Dermis blood vessel endothelial cell (primary cell): ENCODE measurements at places on chromosomes 11 and 22.
A peak's percentile ranks its signal among the peaks of the same experiment; 100 is the strongest.

DNA sequence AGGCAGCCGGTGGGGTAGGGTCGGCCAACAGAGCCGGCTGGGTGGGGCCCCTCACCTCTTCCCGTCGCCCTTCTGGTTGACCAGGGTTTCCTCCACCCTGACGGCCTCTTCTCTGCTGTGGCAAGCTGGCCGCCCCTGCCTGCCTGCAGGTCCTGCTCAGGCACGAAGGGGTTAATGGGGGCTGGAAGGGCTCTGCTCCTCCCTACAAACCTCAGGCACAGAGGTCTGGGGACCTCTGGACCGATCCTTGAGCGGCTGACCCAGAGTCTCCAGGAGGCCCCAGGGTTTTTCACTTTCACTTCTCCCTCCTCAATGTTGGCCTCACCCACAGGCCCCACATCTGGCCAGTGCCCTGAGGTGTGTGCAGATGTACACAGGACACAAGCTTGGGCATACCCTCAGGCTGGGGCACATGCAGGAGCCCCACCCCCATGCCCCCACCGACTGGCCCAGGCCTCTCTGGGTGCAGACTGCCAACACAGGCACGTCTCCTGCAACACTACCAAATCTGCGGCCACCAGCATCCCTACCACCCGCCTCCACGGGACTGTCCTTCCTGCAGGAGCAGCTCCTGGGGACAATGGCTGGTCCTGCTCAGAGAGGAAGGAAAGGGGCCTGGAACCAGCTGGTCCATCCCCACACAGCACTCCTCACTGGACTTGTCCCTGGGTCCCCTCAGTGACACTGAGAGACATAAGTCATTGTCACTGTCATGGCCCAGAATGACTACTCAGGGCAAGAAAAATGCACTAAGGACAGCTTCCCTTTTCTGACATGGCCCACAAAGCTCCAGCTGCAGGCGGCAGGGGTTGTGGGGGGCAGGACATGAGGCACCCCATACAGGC, 3.2 kb upstream of the TBX1 start:
- DNase-seq, result no peak

DNA sequence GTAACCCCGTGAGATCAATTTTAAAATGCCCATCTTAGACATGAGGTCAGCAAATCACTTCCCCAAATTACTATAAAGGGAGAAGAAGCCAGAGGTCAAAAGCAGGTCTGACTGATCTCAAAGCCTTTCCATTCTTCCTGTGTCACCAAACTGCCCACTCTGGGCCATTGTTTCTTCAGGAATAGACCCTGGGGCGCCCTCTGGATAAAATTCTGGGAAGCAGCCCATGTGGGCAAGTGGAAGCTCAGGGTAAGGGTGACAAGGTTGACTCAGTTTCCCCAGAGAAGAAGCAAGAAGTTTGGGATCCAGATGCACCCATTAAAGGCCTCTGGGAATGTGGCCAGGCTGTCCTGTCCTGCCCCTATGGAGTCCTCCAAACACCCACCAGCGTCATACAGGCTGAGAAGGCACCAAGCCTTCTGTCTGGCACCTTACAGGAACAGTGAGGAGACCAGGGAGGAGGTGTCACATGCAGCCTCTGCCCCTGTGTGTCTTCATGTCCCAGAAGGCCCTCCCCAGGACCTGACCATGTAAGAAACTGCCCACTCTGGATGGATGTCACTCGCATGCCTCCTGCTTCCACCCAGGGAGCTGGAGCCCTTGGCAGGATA, 50.1 kb downstream of the CHST1 start:
- DNase-seq, result no peak

GRCh38 chr11:80620867-80621266, 1180.0 kb upstream of the TENM4 start:
- no peak for DNase-seq

DNA sequence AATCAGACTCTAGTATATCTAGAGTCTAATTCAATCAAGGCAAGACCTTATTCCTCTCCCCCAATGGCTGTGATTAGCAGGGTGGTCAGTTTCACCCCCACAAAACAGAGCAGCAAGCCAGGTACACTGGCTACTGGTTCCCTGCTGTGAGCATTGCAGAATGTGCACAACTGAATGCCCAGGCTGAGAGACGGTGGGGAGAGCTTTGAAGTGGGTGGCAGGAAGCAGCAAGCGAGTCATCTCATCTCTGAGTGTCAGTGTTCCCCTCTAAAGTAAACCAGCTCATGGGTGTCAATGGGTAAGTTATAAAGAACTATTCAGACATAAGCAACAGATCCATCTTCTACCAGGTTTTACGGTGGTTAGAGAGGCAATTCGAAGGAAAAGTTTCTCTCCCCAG, 37.6 kb downstream of the GAB4 start:
- no peak for DNase-seq

DNA sequence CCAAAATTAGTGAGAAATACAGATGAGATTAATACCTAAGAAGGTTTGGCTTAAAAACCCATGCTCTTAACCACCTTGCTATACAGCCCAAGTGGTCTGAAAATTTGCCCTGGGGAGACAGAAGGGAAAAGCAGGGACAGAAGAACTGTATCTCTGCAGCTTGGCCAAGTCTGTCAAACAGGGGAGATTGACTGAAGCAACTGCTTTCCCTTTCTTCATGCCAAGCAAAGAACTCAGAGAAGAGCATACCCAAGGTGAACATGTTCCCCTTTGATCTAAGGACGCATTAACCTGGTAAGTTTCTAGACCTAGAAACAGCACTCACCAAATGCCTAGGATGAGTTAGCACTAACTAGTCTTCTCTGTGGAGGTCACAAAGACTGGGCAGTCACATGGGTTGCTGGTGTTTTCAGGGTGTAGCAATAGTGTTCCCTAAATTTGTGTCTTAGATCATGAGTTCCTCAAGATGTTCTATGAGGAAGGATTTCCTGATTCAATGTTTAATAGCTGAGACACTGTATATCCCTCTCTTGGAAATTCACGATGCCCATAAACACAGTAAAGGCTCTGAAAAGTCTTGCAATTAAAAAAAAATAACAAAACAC, 75.6 kb upstream of the GRAMD1B start:
- DNase-seq, result no peak

DNA sequence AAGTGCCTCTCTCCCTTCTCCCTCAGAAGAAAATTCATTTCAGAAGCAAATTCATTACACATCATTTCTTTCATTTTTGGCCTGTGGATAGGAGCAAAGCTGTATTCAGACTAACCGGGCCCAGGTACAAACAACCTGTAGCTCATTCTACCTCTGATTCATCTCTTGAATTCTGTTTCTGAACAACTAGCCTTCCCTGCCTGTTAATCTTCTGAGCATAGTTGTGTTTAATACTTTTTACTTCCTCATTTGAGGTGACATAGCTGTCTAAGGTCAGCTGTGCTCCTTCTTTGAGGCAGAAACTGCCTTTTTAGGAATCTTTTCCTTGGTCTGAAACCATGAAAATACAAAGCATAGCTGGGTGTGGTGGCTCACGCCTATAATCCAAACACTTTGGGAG, 12.6 kb upstream of the IL18BP start:
- no peak for DNase-seq

DNA sequence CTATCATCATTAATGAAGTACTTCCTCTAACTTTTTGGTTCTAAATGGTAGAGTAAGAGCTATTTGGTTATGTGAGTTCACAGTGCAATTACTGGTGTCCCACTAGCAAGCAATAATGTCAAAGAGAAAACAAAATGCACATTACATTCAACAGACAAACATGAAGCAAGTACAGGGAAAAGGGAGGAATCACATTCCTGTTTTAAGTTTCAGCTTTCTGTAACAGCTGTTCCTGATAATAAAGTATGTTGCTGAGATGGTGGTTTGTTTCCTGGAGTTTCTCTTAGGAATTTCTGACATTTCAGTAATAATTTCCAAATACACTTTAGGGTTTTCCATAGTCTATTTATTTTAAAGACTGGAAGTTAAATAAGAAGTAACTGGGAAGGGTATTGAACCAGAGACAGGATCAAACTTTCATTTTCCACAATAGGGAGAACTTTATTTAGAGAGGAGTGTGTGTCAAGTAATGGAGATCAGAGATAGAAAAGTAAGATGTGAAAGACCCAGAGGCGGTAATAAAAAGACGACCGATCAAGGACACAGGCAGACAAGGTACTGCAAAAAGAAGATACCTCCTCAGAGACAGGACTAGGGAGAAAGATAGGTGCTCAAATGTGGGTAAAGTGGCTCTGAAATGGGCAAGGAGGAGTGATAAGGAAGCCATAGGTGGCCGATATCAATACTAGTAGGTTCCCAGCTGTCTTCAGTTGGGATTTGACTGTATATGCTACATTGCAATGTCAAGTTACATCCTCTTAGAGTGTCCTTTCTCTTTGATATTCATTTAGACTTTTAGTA, 20.8 kb upstream of the CLNS1A start:
- no peak for DNase-seq

- DNase-seq, result no peak
Observed at GRCh38 chr22:23212061-23213021, 32.0 kb downstream of the BCR start.

- peak; percentile 95 for DNase-seq
Observed at GRCh38 chr22:39502109-39502788, at the start of gene MIEF1. Gene MIEF1, plus strand, starts transcription at chr22:39502290. Its CDS starts 9,005 bp downstream, at chr22:39511295.

- DNase-seq, result no peak
Observed at GRCh38 chr11:33982661-33983060, 68.9 kb upstream of the CAPRIN1 start.

DNA sequence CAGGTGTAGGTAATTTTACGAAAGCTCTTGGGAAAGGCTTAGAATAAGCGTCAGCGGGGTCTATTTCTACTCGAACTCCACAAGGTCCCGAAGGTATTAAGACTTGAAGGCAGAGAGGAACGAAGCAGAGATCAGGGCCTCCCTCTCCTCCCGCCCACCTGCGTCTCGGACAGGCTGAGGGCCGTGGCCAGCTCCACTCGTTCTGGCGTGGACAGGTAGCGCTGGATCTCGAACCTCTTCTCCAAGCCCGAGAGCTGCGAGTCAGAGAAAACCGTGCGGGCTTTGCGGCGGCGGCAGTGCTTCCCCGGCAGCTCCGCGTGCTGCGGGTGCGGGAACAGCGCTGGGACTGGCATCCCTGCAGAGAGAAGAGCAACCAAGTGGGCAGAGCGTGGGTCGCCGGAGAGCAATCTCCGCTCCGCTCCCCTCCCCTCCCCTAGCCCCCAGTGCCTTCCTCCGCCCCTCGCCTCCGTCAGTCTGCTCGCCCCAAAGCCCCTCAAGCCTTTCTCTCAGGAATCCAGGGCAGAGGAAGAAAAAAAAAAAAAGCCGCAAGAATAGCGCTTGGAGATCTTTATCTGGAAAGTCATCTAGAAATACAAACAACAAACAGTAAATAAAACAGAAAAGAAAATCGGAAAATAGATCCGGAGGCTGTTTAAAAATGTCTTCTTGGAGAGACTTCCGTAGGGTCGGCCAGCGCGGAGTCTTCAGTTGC, 2.4 kb downstream of the BSX start:
- DNase-seq, result no peak

DNA sequence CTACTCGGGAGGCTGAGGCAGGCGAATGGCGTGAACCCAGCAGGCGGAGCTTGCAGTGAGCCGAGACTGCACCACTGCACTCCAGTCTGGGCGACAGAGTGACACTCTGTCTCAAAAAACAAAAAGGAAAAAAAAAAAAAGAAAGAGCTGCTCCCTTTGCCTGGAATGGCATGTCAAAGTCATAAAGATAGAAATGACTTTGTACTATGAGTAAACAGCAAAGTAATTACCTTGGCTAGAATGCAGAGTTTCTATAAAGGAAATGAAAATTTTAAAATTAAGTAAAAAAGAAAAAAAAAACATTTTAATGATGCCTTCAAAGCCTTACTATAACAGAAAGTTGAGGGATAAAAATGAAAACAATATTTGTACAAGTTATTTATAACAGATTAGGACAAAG, 10.1 kb downstream of the PPP2R1B start:
- no peak for DNase-seq

DNA sequence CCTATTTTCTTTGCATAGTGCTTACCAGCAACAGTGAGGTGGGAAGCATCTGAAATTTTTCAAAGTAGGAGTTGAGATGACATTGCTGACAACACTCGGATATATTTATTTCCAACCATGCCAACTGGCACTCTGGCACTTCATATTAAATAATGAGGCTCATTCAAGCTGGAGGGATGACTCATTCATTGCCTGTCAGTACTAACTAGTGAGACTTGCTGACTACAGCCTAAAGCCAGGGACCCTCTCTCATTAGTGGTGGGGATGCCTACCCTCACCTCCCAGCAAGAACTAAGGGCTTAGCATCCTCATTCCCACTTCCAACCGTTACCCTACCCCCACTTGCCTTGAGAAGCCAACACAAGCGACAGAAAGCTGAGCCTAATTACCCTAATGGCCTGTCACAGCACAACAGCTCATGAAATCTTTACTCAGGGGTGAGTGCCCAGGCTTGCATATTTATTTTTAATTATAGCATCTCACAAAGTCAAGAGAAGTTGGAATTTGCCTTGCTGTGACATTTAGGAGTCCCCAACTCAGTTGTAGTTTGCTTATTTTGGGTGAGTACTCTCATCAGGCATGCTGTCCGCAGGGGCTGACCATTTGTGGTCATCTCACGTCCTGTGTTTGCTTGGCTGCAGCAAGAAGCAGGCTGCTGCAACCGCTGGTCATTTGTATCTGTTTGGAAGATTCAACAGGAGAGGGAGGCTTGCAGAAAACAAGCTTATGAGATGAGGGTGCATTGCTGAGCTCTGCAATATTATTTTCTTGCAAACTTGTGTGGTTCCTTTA, 181.6 kb upstream of the POU2AF2 start:
- no peak for DNase-seq

DNA sequence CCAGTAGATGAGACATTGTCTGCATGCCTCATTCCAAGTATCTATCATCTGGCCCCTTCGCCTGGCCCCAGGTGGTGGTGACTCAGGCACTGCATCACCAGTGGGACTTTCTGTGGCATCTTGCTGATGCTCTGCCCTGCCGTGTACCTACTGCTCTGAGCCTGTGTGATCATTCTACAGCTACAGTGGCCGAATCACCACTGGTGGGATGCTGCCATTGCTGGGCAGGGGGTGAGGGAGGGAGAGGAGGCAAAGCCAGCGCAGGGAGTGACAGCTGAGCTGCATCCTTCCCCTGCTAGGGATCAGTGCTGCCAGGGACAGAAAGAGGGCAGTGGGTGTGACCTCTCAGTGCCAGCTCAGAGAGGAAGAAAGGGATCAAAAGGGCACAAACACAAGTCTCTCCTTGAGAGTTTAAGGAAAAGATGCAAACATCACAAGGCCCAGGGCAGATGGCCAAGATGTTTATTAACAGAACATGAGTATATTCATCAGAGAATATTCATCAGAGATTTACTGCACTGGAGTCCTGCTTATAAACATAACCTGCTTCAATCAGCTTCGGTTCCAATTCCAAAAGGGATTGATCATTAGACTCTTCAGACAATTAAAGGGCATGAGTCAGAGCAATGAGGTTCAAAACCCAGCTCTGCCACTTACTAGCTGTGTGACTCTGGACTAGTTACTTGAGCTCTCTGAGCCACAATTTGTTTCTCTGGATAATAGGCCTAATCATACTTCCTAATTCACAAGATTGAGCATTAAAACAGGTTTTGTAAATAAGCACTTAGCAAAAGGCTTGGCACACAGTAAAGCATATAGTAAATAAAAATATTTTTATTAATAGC, 109.8 kb downstream of the NAT10 start:
- DNase-seq, result no peak

- no peak for DNase-seq
Observed at GRCh38 chr11:124732230-124732629, 7.5 kb upstream of the NRGN start.

- peak; percentile 28 for DNase-seq
Observed at GRCh38 chr22:18060646-18061620, 16.9 kb upstream of the PEX26 start.

GRCh38 chr22:38861170-38861876, 10.7 kb downstream of the CBX6 start:
- DNase-seq, result no peak
